Stimulated activated CD4-positive, alpha-beta T cell treated with anti-CD3 and anti-CD28 coated beads, Interleukin-12 subunit alpha, Interleukin-12 subunit beta, amount 100 ng/mL, for 24 hours (primary cell): ENCODE measurements at places on chromosomes 3 and 15.

DNA sequence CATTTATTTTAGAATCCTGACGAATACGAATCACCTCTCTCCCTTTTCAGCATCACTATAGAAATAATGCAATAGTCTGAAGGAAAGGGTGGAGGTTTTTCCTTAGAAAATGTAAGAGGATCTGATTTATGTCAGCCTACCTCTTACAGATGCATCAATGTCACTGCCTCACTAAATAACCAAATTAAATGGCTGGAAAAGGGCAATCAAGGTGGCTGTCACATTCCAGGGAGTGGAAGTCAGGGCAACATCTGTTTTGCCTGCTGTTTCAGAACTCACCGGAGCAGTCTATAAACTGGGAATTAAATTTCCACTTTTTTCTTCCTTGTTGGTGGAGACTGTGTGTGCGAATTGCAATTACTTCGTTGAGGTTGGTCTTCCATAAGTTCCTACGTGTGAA is 299.3 kb upstream of the PDZRN3 start:
- DNase-seq, result no peak

GRCh38 chr3:48661501-48662144 is 1.1 kb downstream of the CELSR3 start:
- peak; percentile 65 for DNase-seq

DNA sequence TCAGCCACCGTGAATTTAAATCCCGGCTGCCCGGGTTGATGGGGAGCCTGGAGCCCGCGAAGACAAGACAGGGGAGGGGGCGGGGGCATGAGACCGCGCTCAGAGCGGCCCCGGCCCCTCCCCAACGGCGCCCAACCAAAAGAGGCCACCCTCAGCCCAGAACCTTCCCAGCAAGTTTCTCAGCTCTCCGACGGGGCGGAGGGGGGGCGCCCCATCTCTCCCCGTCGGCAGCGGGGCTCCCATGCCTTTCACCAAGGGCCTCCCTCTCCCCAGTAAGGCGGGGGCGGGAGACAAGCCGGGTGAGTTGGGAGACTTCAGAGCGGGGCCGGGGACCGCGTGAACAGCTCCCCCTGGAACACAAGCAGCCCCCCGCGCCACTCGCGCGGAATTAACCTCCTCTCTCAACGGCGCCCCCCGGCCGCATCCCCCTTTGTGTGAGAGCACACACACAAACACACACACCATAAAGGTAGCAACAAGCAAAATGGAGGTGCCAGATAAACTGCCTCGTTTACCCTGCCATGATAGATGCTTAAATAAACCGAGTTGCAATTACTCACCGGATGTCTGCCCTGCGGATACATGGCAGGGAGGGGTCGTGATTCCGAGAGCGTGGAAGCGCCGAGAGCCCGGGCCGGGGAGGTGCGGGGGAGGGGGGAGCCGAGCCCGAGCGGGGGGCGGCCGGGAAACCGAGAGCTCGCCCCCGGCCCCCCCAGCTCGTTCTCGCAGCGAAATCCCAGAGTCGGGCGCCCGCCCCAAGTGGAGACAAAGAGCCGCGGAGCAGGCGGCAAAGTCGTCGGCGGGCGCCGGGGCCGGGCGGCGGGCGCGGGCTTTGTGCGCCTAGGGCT is 1.3 kb downstream of the TLE3 start:
- DNase-seq, result peak; percentile 58

GRCh38 chr15:47720555-47720954 is 3.2 kb downstream of the SEMA6D start:
- DNase-seq, result no peak

GRCh38 chr3:17915341-17915740 is 172.9 kb upstream of the TBC1D5 start:
- DNase-seq, result no peak

GRCh38 chr3:170638988-170639387 is 53.1 kb upstream of the SLC7A14 start:
- DNase-seq, result no peak

GRCh38 chr3:8954938-8955763 is 8.1 kb downstream of the RAD18 start:
- DNase-seq, result no peak

GRCh38 chr3:118637846-118638245 is 396.8 kb downstream of the IGSF11 start:
- DNase-seq, result no peak

GRCh38 chr3:114079761-114080160 is 23.2 kb downstream of the QTRT2 start:
- no peak for DNase-seq

DNA sequence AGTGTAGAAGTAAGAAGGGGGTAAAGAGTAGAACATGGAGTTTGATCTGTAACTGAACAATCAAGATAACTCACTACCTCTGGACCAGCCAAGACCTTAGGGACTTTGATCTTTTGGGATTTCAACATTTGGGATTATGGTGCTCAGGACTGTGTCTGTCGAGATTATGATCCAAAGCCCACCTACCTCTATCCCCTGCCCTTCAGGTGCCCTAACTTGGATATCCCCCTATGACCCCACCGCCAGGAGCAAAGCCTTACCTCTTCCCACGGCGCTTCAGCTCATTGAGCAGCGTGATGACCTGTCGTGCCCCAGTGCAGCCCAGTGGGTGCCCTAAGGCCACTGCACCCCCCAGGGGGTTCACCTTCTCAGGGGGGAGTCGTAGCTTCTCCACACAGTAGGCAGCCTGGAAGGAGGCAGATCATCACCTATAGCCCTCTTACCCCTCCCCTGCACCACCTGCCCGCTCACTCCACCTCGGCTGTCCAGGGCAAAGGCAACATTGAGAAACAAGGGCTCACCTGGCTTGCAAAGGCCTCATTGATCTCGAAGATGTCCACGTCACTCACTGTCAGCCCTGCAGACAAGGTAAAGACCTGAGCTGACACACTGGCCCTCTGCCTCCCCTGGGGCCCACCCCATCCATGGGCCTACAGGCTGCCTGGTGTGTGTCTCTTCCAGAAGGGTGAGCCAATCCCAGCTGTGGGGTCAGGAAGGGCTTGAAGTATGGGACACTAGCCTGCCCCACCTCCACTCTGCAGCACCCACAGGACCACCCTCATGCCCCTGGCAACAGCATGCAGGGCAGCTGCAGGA is 11.4 kb downstream of the ACAA1 start:
- DNase-seq, result no peak

DNA sequence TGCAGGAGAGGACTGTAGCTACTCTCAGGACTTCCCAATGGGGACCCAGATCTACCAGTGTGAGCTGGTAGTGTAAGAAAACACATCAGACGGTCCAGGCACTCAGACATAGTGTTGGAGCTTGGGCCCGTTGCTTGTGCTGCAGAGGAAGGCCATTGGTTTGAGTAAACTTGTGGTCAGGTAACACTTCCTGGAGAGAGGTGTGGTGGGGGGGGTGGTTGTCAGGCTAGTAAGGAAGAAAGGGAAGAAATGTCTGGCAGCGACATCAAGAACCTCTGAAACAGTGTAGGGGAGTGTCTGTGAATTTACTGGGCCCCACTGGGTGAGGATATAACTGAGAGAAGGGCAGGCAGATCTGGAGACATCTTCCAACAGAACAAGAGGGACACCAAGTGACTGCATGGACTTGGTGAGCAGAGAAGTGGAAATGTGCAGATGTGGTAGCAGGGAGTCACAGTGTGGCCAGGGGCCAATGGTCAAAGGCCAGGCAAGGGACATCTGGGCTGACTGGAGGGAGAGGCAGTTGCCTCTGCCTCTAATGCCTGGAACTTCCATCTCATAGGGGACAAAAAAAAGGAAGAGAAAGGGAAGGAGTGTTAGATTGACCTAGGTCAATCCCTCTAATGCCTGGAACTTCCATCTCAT is 63.7 kb upstream of the MRPS22 start:
- no peak for DNase-seq

DNA sequence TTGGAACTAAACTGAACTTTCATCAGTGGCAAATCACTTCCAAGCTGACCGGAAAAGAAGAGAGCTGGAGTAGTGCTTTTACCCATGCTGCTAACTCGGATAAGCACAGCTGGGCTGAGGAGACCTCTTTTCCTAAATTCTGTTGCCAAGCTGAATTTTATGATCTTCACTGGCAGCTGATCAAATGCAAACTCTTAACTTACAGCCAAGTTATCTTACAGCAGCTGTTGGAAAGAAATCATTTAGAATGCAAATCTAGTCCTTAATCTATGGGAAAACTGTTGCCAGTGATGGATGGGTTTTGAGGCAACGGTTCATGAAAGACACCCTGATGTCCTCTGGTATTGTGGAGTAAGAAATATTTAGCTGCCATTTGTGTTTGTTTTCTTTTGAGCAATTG is 216.5 kb downstream of the ZNF385D start:
- no peak for DNase-seq

GRCh38 chr15:23095796-23096195 is 40.8 kb downstream of the GOLGA6L1 start:
- DNase-seq, result no peak

GRCh38 chr3:79810581-79810980 is 42.8 kb upstream of the ROBO1 start:
- no peak for DNase-seq

- DNase-seq, result peak; percentile 15
Measured at GRCh38 chr3:109023656-109024254, 70.1 kb upstream of the GUCA1C start.
